ENCODE measurements at places on chromosomes 16 and 17.

- no peak for ATAC-seq
These were observed 376.3 kb downstream of the CNTNAP4 start for GRCh38 chr16:76653390-76654026.

- ATAC-seq = no peak
These were observed 8.8 kb downstream of the GLIS2 start for GRCh38 chr16:4324492-4325252.

DNA sequence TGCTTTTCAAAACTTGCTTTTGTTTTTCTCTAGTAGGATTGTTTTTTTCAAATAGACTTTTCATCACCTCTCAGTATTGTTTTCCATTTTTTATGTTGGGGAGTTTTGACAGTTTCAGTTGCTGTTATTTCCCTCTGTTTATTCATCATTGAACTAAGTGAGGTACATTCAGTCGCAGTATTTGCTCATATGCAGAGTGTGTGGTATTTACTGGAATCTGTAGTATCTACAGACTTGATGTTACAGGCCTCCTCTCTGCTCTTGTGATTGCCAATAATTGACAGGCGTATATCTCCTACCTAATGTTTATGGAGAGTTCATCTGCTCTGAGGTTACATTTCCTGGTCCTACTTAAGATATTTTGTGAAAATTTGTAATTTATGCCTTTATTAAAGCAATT lies 49.6 kb downstream of the COX10 start:
- peak; percentile 88 for ATAC-seq

- ATAC-seq = no peak
These were observed 8.9 kb downstream of the NSMCE1 start for GRCh38 chr16:27259710-27260109.

All from activated T-helper 17 cell treated with anti-CD3 and anti-CD28 coated beads, Interleukin-2, amount 50 U/mL, for 72 hours (primary cell).